Right renal cortex interstitium (tissue), 3 donors: ENCODE measurements at places on chromosomes 12 and 14. TPM values are rescaled to one million over a fixed set of nuclear protein-coding genes. Genes with fewer than 3 reads are reported as not detected.

GRCh38 chr12:39043424-39043822 lies 138.0 kb upstream of the CPNE8 start:
- no peak for DNase-seq

- DNase-seq: no peak
These were observed 133.0 kb upstream of the ABCD2 start for GRCh38 chr12:39752482-39753137.

COL2A1 gene
- polyA plus RNA-seq: 34.9 TPM

DNA sequence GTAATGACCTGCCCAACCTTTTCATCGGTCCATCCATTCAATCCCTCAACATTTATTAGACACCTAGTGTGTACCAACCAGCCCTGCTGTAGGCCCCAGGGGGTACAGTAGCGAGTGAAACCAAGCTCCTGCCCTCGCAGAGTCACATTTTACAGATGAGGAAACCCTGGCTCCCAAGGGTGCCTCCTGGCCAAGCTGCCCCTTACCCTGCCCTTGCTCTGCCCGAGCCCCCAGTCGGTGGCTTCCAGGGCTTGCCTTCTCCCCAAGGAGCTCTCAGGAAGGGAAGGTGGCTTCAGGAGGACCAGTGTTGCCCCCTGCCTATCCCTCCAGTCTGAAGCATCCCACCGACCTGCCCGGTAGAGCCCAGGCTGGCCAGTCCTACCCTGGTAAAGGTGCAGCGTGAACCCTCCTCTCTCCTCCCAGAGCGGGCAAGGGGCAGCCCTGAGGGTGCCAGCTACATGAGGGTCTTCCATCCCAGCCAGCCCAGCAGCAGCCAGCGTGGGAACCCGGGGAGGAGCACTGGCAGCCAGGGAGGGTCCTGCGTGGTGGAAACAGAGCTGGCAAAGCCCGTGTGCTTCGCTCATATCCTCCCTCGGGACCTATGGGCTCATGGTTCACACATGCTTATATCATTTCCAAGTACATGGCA lies 670 bp upstream of the BEGAIN start:
- no peak for DNase-seq

DNA sequence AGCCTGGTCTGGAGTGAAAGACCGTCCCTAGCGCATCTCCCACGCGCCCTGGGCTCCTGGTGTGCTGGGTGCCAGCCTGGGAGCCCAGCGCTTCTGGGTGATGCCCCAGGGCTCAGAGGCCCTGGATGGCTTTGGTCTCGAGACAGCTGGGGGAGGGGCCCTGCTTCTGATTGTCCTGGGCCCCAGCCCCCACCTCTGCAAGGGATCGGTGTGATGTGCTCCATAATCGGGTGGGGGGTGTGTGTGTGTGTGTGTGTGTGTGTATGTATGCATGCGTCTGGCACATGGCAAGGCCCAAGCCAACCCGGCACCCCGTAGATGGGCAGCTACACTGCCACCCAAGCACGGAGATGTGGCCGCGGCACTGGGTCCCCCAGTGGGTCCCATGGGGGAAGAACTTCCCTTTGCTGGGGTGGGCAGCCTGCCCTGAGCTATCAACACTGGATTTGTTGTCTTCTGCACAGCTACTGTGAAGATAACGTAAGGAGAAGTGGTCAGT lies 3.1 kb downstream of the ZBTB42 start:
- DNase-seq: no peak

GCH1 gene
- polyA plus RNA-seq: 8.4 TPM

DNA sequence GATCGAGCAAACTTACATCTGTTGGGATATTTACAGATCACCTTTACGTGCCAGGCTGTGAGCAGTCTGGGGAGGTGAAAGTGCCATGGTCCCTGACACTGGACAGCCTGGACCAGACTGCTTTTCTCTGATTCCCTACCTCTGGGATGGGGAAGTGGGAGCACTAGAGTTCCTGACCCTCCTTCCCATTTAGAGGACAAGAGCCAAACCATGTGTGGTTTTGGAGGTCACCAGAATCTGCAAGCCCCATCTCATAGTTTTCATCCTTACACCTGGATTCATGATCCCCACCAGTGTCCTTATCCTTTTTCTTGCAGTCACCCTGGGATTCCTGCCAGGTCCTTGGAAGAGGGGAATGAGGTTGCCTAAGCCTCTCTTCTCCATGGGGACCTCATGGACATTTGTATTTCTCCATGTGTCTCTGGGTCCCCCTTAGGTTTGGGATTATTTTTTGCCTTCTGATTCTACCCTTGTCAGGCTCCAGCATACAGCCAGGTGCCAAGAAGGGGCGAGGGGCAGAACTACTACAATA lies 1.5 kb upstream of the WNT10B start:
- no peak for DNase-seq

SCNN1A gene
- polyA plus RNA-seq: 68.1 TPM
